GM12878 (cell line): ENCODE measurements at places on chromosomes 3 and 15. TPM values are rescaled to one million over a fixed set of nuclear protein-coding genes. Genes with fewer than 3 reads are reported as not detected.
A peak's percentile ranks its signal among the peaks of the same experiment; 100 is the strongest.

The RAP2B gene
- total RNA-seq, result 15.1 and 16.0 TPM in 2 replicates

The EPHB3 gene
- total RNA-seq, result 0.13 TPM in 1 of 2 replicates, not detected in the other

The DPP8 gene
- 23.5 and 24.7 TPM in 2 replicates for total RNA-seq

The RTP3 gene
- total RNA-seq, result not detected in 2 replicates

The LMLN gene
- 0.95 and 1.1 TPM in 2 replicates for total RNA-seq

DNA sequence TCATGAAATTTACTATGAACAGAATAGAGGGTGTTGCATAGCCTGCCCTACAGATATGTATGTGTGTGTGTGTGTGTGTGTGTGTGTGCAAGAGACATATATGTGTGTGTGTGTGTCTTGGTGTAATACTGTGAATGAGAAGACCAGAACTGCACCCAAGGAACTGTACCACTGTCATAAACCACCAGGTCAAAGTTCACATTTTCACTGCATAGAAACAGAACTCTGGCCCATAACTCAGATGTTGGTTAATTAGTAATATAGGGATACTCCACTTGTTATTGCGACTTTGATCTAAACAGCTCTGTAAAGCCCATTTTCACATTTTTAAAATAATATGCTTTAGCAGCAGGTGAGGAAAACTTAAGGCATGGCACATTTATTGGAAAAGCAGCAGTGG is 111.8 kb downstream of the IGF2BP2 start:
- no peak for DNase-seq

DNA sequence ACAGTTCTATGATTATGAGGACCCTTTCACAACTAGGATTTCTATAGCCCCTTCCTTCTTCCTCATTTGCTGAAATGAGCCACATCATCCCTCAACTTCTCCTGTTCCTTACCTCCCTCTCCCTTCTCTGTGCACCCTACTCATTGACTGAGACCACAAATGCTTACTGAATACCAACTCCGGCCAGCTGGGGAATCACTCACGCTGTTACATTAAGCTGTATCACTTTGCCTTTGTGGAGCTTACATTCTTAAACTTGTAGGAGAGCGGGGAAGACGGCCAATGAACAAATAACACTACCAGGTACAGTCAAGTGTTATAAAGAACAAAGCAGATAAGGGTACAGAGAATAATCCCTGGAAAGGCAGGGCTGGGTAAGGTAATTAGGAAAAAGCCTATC is 5.7 kb downstream of the SUCLG2 start:
- DNase-seq, result no peak

DNA sequence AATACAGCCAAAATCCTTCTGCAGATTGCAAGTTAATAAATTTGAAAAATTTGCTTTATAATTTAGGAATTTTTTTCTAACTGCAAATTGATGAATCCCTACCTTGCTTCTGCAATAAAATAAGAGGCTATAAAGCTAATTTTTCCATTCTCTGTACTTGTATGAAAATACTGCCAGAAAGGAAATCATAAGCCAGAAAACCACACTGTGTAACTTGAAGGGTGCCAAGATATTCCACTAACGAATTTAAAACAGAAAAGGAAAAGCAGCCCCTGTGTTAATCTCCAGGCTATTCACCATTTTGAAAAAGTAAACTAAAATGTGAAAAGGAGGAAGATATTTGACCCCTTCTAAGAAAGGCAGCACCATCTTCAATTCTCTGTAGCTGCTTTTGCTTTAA is 557.9 kb upstream of the ZNF385D start:
- DNase-seq, result no peak

DNA sequence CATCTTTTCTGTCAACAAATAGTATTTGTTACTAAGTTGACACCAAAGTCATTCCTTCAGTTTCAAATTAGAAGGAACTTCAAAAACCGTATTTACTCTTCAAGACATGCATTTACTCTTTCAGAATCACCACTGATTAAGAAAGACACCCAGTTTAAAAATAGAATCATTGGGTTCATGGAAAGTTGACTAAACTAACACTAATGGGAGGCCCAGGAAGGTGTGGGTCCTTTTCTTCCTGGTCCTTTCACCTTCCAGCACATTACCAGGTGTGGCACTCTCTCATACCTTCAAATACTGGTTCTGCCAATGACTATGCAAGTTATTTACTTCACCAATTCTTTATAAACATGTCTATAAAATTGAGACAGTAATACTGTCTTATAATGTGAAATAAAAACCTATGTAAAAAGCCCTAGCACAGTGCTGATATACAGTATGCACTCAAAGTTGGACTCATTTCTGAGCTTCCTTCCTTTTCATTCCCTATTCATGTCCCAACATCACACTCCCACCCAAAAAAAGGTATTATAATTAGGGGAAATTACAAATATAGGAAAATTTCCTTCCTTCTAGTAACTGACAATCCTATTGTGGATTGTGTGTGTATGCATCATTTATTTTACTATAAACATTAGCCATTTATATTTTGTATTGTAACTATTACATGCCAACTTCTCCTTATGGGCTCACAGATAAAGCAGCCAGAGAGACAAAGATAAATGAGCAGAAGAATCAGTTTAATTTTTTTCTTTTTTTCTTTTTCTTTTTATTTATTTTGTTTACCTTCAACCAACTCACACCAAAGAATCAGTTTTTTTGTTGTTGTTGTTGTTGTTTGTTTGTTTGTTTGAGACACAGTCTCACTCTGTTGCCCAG is 48.9 kb downstream of the LRRFIP2 start:
- no peak for DNase-seq

GRCh38 chr3:80244390-80244789 is 476.6 kb upstream of the ROBO1 start:
- DNase-seq, result no peak

GRCh38 chr15:55108858-55109518 is 87.8 kb downstream of the RSL24D1 start:
- DNase-seq, result peak; percentile 9

GRCh38 chr3:12147049-12147780 is 11.5 kb downstream of the TIMP4 start:
- DNase-seq, result no peak

- DNase-seq, result no peak
These were observed 80.9 kb downstream of the NECTIN3 start for GRCh38 chr3:111152496-111152895.

DNA sequence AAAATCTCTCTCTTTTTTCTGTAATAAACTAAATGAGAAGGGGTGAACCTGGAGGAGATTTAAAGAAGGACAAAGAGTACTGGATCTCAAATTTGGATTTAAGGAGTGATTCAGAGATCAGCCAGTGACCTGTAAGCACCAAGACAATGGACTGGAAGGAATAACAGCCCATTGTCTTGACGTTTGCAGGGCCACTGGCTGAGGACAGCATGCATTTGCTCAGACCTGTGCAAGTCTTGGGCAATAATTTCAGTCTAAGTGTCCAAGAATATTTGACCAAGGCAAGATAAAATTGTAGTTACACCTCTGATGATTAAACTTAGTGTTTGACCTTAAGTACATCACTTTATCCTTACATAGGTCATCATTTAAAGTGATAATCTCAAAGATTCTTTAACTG is 55.8 kb upstream of the OSTN start:
- no peak for DNase-seq

DNA sequence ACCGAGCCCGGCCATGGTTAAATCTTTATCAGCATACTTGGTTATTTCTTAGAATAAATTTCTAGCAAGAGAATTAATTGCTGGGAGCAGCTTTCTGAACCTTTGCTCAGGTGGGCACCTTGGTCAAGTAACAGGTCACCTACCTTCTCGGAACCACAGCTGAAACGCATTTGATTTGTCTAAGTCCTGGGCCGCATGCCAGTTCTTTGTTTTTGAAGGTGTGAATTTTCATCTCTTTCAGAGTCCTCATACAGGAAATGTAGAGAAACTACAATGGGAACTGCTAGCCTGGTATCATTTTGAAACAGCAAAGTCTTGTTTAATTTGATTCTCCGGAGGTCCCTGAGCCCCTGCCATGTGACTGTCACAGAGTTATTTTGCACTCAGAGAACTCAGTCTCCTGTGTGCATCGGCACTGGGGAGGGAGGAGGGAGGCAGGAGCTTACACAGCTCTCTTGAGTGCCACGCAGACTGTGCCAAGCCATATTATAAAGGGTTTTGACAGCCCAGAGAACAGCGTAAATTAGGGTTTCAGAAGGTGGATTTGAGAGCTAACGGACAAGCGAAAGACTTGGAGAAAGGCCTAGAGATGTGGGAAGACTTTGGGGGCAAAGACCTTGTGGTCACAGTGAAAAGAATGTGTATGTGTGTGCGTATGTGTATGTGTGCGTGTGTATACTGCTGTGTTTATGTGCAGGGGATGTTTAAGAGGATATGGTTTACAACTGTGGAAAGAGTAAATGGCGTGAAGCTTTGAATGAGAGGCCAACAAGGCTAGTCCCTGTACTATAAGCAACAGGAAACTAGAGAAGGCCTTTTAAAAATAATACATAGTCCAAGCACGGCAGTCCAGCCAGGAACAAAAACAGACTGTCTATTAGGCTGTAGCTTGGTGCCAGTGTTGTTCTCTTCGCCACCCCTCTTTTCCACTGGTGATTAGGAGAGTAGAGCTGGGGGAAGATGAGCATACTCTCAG is 61.8 kb upstream of the ATP13A3 start:
- no peak for DNase-seq

GRCh38 chr3:71956716-71957115 is 171.8 kb upstream of the PROK2 start:
- DNase-seq, result no peak

DNA sequence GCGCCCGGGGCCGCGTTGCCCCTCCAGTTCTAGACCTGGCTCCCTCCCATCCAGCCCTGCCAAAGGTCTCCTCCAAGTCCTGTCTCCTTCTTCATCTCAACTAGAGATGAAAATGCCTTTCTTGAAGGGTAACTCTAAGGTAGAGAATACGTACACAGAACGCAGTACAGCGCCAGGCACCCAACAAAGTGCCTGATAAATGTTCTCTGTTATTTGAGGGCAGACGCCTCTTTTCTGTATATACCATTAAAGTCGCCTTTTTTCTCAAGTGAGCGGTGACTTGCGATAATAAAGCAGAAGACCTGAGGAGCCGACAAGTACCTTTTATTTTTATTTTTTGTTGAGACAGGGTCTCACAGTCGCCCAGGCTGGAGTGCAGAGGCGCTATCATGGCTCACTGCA is 809 bp downstream of the CRTAP start:
- no peak for DNase-seq

GRCh38 chr3:80601479-80601878 is 833.7 kb upstream of the ROBO1 start:
- no peak for DNase-seq

DNA sequence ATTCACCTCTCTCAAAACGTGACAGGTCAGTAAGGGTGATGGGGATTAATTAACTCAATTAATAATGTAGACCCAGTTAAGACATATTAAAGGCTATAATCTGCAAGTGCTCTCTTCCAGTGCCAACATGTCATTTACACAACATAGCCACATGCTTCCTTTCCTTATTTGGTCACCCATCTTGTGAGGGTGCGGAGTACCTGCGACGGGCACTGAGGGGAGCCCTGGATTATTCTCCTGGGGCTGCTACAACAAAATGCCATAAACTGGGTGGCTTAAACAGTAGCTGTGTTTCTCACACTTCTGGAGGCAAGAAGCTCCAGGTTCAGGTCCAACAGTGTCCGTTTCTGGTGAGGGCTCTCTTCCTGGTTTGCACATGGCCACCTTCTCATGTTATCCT is 157.4 kb upstream of the LRTM1 start:
- DNase-seq, result no peak

- no peak for DNase-seq
These were observed 14.2 kb upstream of the CLEC3B start for GRCh38 chr3:45011756-45012508.

- no peak for DNase-seq
These were observed 165.7 kb upstream of the TSC22D2 start for GRCh38 chr3:150242220-150242936.

GRCh38 chr3:147795418-147795817 is 386.3 kb downstream of the ZIC1 start:
- DNase-seq, result no peak

DNA sequence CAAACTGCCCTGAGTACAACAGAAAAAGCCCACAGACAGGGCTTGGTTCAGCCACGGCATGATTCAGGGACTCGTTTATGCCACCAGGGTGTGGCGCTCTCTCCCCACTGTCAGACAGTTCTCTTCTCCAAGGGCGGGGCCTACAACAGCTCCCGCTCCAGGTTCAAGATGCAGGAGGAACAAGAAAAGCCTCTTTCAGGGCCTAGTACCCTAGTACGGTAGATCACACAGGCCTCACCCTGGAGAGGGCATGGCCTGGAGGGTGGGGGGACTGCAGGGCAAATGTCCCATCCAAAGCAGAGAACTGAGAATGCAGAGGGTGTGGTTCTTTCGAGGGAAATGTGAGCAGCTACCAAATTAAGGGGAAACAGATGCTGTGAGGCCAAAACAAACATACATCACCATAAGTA is 12.0 kb downstream of the MESD start:
- DNase-seq, result no peak

GRCh38 chr3:71006810-71007785 is 576.4 kb downstream of the FOXP1 start:
- no peak for DNase-seq

DNA sequence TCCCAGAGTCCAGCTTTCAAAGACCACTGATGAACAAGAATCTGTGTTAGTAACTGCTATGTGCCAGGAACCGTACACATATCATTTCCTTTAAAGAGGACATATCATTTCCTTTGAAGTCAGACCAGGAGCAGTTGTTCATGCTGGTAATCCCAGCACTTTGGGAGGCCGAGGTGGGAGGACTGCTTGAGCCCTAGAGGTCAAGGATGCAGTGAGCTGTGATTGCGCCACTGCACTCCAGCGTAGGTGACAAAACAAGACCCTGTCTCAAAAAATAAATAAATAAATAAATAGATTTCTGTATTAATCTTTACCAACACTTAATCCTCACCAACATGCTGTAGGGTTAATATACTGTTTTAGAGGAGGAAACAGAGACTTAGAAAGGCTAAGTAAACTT is 23.9 kb upstream of the CDV3 start:
- DNase-seq, result no peak

DNA sequence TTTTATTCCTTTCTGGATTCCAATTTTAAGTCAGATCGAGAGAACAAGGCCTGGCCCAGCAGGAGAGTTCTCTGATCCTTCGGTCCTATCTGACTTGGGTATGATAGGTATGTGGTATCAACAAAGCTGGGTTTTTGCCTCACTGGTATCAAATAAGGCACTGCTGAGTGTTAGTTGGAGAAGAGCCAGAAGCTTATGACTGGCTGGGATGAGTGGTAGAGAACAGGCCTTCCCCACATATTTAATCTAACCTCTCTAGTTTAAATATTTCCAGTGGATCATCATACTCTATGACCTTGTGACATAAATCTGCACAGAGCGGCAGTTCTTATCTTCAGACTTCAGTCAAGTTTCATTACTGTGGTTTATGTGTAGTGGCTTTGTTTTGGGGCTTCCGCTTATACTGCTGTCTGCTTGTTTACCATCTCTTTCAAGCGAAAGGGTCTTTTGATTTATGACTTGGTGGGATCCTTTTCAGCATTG is 164.5 kb downstream of the PTPRG start:
- no peak for DNase-seq

- no peak for DNase-seq
These were observed 3.4 kb upstream of the LMAN1L start for GRCh38 chr15:74809242-74809641.
